ENCODE measurements at places on chromosomes 16 and 17. TPM values are rescaled to one million over a fixed set of nuclear protein-coding genes. Genes with fewer than 3 reads are reported as not detected.

- no peaks in the 10 kb centered on the region for H3K27me3 ChIP-seq
- H3K4me1 ChIP-seq: peaks cover 29% of the 10 kb centered on the region
- peak overlapping the region; percentile 55 for H3K27ac ChIP-seq
- H3K36me3 ChIP-seq: no peaks in the 10 kb centered on the region
- DNase-seq: no peak
These were observed 490 bp downstream of the GID4 start for GRCh38 chr17:18039535-18040260.

DNA sequence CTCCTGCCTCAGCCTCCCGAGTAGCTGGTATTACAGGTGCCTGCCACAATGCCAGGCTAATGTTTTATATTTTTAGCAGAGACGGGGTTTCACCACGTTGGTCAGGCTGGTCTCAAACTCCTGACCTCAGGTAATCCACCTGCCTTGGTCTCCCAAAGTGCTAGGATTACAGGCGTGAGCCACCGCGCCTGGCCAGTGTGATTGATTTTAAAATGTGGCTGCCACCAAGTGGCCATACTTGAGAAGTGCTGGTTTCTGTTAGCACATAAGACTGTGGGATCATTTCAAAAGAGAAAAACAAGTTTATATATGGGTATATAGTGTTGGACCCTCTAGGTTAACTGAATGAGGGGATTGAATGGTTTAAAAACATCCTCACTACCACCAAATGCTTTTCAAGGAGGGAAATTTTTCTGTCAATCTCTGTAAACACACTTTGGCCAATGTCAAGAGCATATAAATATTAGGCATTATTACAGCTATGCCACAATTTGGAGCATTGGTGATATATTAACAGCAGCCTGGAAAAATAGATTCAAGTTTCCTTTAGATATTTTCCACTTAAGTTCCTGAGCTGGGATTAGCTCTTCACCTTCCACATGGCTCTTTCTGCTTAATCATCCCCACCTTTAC is 13.5 kb upstream of the DHRS13 start:
- H3K4me3 ChIP-seq: no peak overlapping the region
- no peaks in the 10 kb centered on the region for H3K27me3 ChIP-seq
- no peak overlapping the region for H3K27ac ChIP-seq

DNA sequence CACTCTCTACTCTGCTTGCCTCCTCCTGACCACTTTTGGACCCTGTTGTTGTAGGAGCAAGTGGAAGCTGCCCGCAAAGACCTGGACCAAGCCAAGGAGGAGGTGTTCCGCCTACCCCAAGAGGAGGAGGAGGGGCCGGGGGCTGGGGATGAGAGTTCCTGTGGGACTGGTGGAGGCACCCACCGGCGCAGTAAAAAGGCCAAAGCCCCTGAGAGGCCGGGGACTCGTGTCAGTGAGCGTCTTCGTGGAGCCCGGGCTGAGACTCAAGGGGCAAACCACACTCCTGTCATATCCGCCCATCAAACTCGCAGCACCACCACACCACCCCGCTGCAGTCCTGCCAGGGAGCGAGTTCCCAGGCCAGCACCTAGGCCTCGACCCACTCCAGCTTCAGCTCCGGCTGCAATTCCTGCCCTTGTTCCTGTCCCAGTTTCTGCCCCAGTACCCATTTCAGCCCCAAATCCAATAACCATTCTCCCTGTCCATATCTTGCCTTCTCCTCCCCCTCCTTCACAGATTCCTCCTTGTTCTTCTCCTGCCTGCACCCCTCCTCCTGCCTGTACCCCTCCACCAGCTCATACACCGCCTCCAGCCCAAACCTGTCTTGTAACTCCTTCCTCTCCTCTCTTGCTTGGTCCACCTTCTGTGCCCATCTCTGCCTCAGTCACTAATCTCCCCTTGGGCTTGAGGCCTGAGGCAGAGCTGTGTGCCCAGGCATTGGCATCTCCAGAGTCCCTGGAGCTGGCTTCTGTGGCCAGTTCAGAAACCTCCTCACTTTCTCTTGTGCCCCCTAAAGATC is 11.0 kb upstream of the PHKG2 start:
- no peaks in the 10 kb centered on the region for H3K27me3 ChIP-seq
- H3K4me3 ChIP-seq: no peak overlapping the region
- peaks cover 47% of the 10 kb centered on the region for H3K36me3 ChIP-seq
- H3K27ac ChIP-seq: no peak overlapping the region
- DNase-seq: no peak
- no peaks in the 10 kb centered on the region for H3K4me1 ChIP-seq

GRCh38 chr16:72977127-72977526 is 70.8 kb downstream of the ZFHX3 start:
- no peak overlapping the region for H3K4me3 ChIP-seq
- no peak overlapping the region for H3K27ac ChIP-seq
- H3K4me1 ChIP-seq: no peaks in the 10 kb centered on the region
- DNase-seq: no peak
- H3K27me3 ChIP-seq: no peaks in the 10 kb centered on the region

GRCh38 chr16:17556276-17557052 is 85.7 kb upstream of the XYLT1 start:
- no peaks in the 10 kb centered on the region for H3K36me3 ChIP-seq
- no peak overlapping the region for H3K27ac ChIP-seq
- no peaks in the 10 kb centered on the region for H3K4me1 ChIP-seq
- H3K27me3 ChIP-seq: no peaks in the 10 kb centered on the region

- no peaks in the 10 kb centered on the region for H3K36me3 ChIP-seq
- no peak overlapping the region for H3K27ac ChIP-seq
- H3K27me3 ChIP-seq: no peaks in the 10 kb centered on the region
- H3K4me1 ChIP-seq: peaks cover 72% of the 10 kb centered on the region
- H3K4me3 ChIP-seq: peak overlapping the region; percentile 15
These were observed 3.9 kb downstream of the DEXI start for GRCh38 chr16:10938321-10938720.

DNA sequence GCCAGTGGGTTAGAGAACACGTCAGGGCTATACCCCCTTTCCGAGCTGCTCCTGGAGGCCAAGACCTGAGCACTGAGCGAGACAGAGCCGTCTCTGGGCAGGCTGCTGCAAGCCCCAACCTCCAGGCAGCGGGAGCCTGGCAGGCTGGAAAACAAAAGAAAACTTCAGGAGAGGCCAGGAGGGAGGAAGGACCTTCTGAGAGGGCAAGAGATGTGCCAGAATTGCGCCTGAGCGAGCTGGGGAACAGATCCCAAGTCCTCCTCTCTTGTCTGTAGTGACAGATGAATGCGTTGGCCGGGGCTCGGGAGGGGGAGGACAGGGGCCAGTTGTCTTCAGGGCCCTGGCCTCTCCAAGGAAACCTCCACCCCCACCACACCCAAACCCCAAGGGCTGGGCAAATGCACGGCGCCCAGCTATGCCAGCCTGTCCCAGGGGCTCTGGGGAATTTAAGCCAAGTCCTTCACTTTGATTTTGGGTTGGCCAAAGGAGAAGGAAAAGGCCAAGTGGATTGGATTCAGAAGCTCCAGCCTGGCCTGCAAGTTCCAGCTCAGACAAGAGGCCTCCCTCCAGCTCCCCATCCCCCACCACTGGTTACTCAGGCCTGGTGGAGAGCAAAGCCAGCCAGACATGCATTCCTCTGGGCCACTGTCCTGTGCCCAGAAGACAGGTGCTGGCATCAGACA is 18.1 kb downstream of the SDK2 start:
- no peaks in the 10 kb centered on the region for H3K4me1 ChIP-seq
- no peaks in the 10 kb centered on the region for H3K27me3 ChIP-seq
- no peak overlapping the region for H3K27ac ChIP-seq
- no peak overlapping the region for H3K4me3 ChIP-seq
- no peaks in the 10 kb centered on the region for H3K36me3 ChIP-seq

DNA sequence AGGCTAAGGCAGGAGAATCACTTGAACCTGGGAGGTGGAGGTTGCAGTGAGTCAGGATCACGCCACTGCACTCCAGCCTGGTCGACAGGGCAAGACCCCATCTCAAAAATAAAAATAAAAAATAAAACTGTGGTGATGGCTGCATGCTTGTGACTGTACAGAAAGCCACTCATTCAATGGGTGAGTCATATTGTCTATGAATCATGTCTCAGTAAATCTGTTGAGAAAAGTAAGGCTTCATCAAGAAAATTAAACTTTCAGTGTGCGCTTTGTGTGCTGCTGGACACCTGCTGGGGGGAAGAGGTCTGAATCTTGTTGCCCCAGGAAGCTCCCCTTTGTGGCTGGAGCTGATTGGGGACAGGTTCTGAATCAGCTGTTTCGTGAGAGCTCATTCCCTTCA is 11.3 kb downstream of the NUBP1 start:
- H3K36me3 ChIP-seq: peaks cover 51% of the 10 kb centered on the region
- H3K27me3 ChIP-seq: no peaks in the 10 kb centered on the region
- no peaks in the 10 kb centered on the region for H3K4me1 ChIP-seq
- H3K27ac ChIP-seq: no peak overlapping the region

DNA sequence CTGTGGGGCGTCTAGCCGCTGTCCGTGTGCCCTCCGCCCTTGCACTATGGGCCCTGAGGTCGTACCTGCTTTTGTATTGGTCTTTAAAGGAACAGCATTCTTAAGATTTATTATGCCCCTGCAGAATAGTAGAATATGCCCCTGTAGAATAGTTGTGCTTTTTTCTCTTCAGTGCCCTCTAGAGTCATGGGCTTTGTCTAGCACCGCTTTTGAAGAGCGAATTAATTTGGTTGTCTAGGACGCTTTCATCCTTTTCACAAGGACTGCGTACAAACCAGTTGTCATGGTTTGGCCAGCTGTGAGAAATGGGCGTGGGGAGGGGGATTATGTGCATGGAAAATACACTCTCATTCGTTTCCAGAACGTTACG is 621 bp downstream of the CEP95 start:
- peaks cover 34% of the 10 kb centered on the region for H3K36me3 ChIP-seq
- no peaks in the 10 kb centered on the region for H3K27me3 ChIP-seq
- H3K27ac ChIP-seq: peak overlapping the region; percentile 98

DNA sequence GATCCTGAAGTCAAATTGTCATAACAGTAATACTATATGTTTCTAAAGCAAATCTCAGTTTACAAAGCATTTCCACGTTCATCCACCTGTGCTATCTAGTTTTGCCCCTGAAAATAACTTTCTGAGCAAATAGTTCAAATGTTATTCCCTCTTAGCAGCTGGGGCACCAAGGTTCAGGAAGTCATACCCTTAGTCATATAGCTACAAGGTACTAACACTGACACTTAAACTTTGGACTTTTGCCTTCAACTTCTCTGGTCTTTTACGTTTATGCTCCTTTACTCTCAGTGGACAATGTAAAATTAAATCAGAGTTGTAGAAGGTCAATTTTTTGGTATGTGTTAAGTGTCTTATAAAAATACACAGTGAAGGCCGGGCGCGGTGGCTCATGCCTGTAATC is 33.0 kb downstream of the COX11 start:
- H3K27ac ChIP-seq: no peak overlapping the region
- no peaks in the 10 kb centered on the region for H3K4me1 ChIP-seq

DNA sequence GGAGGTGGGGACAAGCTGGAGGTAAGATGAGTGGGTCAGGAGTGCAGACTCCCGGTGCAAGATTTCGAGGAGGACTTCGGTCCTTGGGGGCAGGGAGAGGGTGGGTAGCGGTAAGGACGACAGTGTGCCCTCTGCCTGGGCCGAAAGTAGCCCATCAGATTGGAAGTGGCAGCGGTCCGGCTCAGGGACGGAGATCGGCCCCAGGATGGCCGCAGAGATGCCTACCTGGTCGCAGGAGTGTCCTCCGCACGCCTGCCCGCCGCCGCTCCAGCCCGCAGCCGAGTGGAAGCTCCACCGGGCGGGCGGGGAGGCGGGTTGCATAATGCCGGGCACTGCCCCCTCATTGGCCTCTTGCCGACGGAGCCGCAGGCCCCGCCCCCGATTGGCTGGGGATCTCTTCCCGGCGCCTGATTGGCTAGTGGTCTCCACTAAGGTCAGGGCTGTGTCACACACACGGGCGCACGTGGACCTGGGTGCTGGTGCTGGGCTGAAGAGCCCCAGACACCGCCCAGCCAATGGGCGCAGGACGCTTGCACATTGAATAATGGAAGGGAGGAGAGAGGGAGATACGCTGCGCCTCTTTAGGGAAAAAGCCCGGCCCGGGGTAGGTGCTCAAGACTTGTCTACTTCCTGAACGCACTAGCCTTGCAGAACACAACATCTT is at the start of gene PER1:
TSS of gene PER1 (minus strand) at position 293 of the 664 bp plus-strand sequence. CDS start 1,698 bp downstream, outside the sequence.
- H3K27ac ChIP-seq: peak within 1 kb of the TSS; percentile 100
- peak; percentile 89 for DNase-seq
- H3K4me3 ChIP-seq: peak within 1 kb of the TSS; percentile 60

GRCh38 chr16:3282103-3282729 is 1.1 kb upstream of the ZNF263 start:
- DNase-seq: no peak
- H3K4me3 ChIP-seq: peak overlapping the region; percentile 91
- peak overlapping the region; percentile 95 for H3K27ac ChIP-seq

- no peaks in the 10 kb centered on the region for H3K27me3 ChIP-seq
- no peak overlapping the region for H3K27ac ChIP-seq
- no peak overlapping the region for H3K4me3 ChIP-seq
- no peaks in the 10 kb centered on the region for H3K36me3 ChIP-seq
- no peak for DNase-seq
These were observed 29.8 kb downstream of the KIAA0513 start for GRCh38 chr16:85057212-85057889.

DNA sequence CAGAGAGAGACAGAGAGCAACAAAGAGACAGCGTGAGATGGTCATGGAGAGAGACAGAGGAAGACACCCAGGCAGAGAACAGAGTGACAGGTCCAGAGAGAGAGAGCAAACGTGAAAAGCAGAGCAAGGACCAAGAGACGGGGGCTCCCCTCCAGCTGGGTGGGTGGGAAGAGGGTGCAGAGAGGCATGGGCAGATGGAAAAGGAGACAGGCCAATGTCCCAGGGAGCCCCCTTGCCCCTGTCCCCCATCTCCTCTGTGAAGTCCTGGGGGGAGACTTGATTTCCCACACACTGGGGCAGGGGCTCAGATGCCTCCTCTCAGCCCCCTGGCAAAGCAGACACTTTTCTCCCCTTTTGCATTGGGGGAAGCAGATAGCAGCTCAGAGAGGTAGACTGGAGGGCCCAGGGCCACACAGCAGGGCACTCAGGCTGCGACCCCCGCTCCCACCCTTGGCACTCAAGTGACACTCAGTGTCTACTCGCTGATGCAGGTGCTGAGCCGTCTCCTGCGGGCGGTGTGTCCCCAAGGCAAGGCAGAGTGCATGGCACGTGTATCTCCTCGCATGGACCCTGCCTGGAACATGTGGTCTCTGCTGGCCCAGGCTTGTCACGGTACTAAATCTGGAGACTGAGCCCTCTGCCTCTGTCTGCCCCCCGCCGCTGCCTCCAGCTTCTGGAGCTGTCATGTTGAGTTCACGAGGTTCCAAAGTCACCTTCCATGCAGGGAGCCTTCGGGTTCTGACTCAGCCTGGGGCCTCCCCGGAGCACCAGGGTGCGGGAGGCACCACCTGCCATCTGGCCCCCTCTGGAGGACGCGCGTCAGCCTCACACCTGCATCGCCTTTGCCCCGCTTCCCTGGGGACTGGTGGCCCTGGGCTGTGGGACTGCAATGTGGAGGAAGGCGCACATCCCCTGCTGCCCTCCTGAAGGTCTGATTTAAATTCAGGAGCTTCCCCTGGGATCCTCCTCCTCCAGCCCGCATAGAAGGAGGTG is 215.9 kb upstream of the GSE1 start:
- no peaks in the 10 kb centered on the region for H3K36me3 ChIP-seq
- no peak overlapping the region for H3K27ac ChIP-seq
- H3K4me1 ChIP-seq: no peaks in the 10 kb centered on the region
- H3K4me3 ChIP-seq: no peak overlapping the region
- no peak for DNase-seq
- no peaks in the 10 kb centered on the region for H3K27me3 ChIP-seq

RRN3 gene
- polyA plus RNA-seq: 30.2 TPM
